ENCODE measurements at places on chromosomes 4 and X.
A peak's percentile ranks its signal among the peaks of the same experiment; 100 is the strongest.

DNA sequence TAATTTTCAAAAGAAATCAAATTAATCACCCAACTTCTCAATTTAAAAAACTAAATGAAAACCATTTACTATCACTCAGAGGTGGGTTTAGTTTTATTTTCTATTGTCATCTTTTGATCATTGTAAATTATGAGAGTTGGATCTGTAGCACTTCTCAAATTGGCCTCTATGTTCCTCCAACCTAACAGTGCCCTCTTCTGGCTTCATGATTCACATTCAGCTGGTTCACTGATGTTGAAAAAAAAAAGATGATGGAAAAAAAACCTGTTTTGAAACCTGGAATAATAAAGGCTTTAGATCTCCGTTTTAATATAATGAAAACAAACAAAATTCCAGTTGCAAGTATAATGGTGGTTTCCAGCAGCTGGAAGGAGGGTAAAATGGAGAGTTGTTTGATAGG lies 2.4 kb upstream of the NBDY start:
- DNase-seq: no peak

GRCh38 chr4:72319601-72320021 lies 249.4 kb downstream of the ADAMTS3 start:
- no peak for DNase-seq

DNA sequence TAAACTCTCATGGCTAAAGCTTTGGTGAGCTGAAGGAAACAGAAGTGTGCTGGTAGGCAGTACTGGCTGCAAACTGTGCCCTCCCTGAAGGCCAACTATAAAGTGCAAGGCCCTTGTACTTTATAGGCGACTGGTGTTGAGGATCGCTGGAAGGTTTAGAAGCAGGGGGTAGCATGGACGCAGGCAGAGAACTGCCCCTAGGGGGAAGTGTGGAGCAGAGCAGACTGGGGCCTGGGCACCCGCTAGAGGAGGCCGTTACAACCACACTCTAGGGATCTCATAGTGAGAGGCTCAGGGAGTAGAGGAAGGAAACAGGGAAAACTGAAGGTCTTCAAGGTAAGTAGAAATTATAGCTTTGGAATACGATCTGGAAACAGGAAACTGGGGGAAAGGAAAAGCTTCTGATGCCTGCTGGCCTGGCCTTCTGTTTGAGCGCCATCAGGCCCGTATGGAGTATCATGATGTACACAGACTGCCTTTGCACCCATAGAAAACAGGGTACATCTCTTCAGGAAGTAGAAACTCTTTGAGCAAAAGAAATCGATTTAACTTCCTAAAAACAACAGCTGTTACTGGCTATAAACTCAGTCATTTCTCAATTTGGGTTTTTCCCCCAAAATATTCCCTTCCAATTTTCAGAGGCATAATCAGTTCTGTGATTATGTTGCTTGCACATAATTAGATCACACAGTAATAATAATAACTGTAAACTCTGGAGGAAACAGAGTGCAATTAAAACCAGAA lies 23.9 kb upstream of the TMSB4X start:
- no peak for DNase-seq

DNA sequence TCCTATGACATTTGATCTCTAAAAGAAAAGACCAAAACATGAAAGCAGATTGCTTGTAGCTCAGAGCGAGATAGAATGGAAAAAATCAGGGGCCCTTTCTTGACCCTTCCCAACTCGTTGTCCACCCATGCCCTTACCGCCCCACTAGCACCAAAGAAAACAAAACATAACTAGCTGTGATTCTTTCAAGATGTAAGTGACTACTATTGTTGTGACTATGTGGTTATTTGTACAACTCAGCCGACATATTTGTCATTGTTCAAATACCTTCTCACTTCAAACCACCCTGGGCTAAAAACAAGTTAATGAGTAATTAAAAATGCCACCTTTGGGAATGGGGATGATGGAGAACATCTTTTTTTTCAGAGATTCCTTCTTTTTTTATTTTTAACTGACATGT lies 171.2 kb upstream of the GPC4 start:
- no peak for DNase-seq

DNA sequence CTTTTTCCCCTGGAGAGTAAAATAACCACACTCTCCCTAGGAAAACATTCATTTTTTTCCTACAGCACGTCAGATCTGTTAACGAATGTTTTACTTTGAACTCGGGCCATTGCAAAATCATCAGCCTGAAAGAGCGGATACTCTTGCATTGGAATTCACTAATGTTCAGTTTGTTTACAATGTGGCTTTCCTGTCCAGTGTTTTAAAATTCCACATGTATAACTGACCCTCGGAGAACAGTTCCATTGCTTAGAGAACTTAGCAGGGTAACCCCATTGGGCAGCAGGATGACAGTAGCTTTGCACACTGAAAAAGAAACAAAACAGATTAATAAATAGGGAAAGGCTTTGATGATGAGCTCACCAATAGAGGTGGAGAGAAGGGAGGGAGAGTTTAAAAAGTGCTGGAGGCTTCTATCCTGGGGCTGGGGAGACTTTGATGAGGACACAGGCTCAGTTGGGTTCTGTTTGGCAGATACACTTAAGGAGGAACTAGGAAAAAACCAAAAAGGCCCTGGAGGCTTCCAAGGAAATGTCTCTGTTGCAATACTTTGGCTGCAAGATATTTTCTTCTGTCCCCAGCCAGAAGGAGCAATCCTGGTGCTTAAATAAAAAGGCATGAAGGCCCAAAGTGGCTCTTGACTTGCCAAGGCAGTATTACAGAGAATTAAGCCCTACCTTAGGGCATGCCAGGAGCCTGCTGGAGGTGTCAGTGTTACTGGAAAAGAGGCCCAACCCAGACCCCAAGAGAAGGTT lies 143.1 kb downstream of the ARSF start:
- DNase-seq: no peak

- DNase-seq: no peak
Measured at GRCh38 chr4:16443504-16444088, 217.3 kb upstream of the TAPT1 start.

DNA sequence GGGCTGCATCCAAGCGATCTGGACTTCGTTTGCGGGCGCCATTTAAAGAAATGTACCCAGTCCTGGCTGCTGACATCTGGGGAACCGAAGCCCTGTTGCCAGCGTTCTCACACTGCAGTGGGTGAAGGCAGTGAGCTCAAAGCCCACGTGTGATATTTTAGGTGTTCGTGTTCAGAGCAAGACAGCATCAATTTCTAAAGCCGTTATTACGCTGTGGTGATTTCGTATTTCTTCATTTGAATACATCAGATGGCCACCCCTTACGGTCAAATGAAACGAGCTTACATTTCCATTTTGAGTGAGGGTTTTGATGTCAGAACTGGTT lies 376 bp upstream of the C4orf36 start:
- DNase-seq: no peak

- DNase-seq: no peak
Measured at GRCh38 chr4:166657261-166657660, 577.0 kb downstream of the SPOCK3 start.

GRCh38 chr4:38856524-38857337 lies at the start of gene TLR6:
Gene TLR6 (minus strand): TSS chr4:38856817. CDS start chr4:38829473, 27,344 bp downstream.
- DNase-seq: peak; percentile 40

GRCh38 chr4:40840985-40841571 lies 91.3 kb downstream of the NSUN7 start:
- DNase-seq: peak; percentile 42

- no peak for DNase-seq
Measured at GRCh38 chrX:17922303-17922702, 61.2 kb upstream of the RAI2 start.

GRCh38 chrX:71935476-71935875 lies 24.8 kb downstream of the NHSL2 start:
- no peak for DNase-seq

- DNase-seq: no peak
Measured at GRCh38 chrX:138481649-138482048, 229.9 kb downstream of the FGF13 start.

DNA sequence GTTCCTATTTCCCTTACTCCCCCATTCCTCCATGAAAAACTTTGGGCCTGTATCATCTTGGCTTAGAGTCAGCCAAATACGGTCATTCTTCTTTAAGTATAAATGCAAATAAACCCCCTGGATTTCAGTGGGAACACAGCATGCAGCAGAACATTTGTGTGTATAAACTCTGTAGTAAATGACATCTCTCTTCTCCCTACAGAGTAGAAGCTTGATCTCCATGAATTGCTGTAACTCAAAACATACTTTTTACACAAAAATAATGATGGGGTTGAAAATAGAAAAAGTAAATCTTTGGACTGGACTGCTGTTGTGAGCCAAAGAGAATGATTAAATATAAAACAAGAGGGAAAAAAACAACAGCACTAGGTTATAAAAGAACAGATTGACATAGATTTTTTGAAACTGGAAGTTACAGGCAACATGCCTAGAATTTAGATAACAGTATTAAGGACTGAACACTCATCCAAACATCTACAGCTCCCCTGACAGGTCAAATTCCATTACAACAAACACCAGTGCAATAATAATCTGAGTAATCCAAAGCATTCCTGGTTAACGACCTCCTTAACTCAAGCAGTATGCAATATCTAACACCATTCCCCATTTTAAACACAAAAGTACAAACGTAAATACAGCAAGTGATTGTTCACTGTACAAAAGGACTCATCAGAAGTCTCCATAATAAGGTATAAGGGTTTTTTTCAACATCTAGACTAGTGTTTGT lies 30.7 kb downstream of the TSPAN5 start:
- no peak for DNase-seq

DNA sequence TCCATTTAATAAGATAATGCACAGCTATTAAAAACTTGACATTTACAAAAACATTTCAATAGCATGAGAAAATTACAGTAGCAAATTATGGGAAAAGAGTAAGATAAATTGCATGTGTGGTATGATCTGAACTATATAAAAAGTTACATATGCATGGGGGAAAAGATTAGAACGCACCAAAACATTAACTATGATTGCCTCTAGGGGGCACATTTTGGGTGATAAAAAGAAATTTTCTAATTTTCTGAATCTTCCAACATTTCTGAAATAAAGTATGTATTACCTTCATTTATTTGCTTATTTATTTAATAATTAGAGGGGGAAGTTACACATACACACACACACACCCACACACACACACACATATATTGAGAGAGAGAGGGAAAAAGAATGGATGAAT lies 19.6 kb upstream of the KDM5C start:
- DNase-seq: no peak

DNA sequence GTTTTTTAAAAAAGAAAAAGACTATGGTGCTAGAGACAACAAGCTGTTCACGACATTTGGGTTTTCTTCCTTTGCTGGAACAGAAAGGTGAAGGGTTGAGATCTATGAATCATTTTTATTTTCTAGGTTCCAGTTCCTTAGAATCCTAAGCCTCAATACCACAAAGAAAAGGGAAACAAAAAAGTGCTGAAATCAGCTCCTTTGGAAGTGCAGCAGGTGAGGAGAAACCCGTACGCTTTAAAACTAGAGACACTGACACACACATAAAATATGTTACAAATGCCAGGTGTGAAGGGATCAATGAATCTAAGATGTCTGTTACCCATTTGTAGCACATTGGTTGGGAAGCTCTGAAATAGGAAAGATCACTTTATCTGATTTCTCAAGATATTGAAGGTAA lies 125.2 kb downstream of the AREG start:
- no peak for DNase-seq

DNA sequence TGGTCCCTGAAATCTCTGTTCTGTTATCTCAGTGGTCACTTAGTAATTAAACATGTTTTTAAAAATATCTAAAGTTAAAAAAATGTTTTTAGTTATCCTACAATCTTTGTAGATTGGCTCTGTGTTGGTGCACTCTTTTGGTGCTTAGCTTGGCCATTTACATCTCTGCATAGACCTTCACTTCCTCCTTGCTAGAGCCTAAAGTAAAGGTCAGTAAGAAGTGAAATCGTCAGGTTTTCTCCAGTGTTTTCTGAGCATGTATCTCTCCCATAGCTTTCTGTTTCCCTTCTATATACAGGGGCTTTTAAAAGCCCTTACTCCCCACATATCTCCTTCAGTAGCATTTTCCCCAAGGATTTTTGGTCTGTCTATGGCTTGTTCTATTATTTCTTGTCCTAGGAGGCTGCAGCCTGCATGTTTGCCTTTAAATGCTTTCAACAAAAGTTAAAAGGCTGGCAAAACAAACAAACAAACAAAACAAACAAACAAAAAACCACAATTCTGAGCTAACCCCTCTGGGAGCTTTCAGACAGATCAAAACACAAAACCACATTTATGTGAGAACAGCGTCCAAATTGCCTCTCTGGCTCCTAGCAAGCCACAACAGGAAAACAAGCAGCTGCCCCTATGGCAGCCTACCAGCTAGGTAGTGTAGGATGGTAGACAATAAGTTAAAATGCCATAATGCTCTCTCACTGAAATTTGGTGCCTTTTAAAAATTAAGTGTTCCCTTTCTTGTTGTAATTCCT lies 27.3 kb upstream of the GPRASP2 start:
- no peak for DNase-seq

- no peak for DNase-seq
Measured at GRCh38 chr4:35966566-35966965, 277.7 kb downstream of the ARAP2 start.

- no peak for DNase-seq
Measured at GRCh38 chr4:156837625-156838345, 133.8 kb downstream of the PDGFC start.

GRCh38 chr4:106869551-106869950 lies 166.6 kb downstream of the DKK2 start:
- no peak for DNase-seq

GRCh38 chr4:182881914-182882313 lies 35.3 kb downstream of the DCTD start:
- no peak for DNase-seq

DNA sequence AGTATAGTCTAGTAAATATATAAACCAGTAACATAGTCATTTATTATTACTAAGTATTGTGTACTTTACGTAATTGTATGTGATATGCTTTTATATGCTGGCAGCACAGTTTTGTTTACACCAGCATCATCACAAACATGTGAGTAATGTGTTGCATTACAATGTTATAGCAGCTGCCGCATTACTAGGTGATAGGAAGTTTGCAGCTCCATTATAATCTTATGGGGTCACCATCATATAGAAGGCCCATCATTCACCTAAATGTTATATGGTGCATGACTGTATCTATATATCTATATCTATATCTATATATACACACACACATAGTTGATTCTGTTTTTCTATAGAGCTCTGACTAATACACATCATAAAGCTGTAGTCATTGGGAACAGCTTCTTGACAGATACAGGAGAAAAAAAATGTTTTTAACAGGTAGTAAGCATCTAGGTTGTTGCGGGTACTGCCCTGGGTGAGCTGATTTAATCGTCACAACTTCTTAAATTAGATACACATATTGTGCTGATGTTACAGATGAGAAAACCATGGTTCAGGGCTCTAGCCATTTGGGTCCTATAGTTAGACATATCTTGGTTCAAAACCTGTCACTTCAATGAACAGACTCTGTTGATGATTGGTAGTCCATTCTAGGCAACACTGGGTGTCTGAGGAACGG lies 77.9 kb downstream of the CLNK start:
- no peak for DNase-seq

DNA sequence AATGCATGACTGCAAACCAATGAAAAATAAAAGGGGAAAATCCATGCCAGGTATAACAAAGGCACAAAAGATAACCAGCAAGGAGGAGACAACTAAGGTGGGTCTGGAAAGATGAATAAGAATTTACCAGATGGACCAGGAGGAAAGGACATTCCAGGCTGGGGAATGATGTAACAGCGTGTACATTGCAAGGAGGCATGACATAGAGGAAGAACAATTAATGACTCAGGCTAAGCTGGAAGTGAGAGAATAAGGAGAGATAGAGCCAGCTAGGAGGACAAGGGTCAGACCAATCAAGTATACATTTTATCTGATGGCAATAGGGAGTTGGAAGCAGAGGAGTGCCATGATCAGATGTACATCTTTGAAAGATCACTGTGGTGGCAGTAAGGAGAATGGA lies 57.0 kb downstream of the MTMR8 start:
- no peak for DNase-seq

All from stimulated activated CD8-positive, alpha-beta memory T cell treated with anti-CD3 and anti-CD28 coated beads, Interleukin-4, amount 100 ng/mL, for 1 hour (primary cell).